ENCODE measurements at places on chromosomes 2 and 18.

GRCh38 chr2:10498525-10499274, 50.6 kb upstream of the ODC1 start:
- no peak for DNase-seq

GRCh38 chr2:53091183-53091582, 676.4 kb upstream of the CHAC2 start:
- no peak for DNase-seq

DNA sequence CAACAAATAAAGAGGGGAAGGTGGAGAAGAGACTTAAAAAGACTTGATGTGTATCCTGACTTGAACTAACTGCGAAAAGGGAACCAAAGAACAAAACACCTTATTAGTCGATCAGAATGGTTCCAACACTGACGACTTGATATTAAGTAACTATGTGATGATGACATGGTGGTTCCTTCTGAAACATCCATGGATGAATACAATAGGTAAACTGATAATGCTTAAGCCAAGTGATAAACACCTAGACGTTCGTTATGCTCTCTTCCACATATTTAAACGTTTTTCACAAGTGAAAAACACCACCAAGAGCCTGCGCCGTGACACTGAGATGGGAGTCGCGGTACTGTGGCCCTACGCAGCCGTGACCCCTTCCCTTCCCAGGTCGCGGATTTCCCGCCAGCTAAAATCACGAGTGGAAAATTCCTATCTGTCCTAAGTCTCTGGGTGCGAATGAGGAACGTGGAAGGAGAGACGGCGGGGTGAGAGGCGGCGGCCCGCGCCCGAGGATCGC, 797 bp downstream of the TTC32 start:
- DNase-seq: no peak

- DNase-seq: no peak
Measured at GRCh38 chr2:26299471-26300101, 46.4 kb upstream of the SELENOI start.

GRCh38 chr2:85873679-85874078, 15.1 kb downstream of the ST3GAL5 start:
- DNase-seq: no peak

- DNase-seq: no peak
Measured at GRCh38 chr18:31199190-31199769, 36.6 kb upstream of the DSC1 start.

- no peak for DNase-seq
Measured at GRCh38 chr2:157596992-157597681, 31.5 kb downstream of the ACVR1C start.

All from NCI-H748 treated with DMSO at 0.1 percent for 48 hours (cell line).